NCI-H774 (cell line): ENCODE measurements at places on chromosomes 3 and 15.

DNA sequence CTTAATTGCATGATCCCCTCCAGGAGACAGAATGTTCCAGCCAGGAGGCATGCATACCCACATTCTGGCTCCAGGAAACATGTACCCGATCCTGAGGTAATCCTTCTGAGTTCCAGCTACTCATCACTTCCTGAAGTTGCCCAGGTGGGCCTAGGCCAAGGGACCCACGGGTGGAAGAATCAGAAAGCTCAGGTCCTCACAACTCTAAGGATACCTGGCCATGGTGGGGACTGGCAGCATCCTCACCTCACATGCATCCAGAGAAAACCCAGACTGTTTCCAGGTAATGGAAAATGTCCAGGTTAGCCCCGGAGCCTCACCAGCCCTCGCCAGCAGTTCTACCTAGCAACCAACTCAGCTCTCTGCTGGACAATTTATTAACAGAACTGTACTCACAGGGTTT is 78.2 kb downstream of the DAPK2 start:
- DNase-seq = no peak

DNA sequence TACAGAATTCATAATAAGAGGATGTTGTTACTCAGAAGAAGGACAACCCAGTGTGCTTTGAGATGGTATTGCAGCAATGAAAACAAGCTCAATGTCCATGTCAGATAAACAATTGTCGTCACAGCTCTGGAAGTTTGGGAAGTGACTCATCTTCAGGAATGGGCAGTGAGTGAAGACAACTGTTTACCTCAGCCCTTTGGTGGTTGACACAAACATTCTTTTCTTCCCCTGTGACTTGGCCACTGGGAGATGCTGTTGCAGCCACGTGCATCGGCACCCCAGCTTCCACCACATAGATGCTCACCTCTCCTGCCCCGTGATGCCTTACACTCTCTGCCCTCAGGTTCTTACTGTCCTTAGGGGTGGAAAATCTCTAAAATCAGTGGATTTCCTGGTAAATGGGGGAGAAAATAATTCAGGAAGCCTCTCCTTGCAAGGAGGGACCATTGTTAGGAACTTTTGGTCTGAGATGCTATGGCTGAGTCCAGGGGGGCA is 114.1 kb upstream of the GALNT15 start:
- no peak for DNase-seq

GRCh38 chr3:31752305-31753049 is 219.8 kb downstream of the STT3B start:
- DNase-seq = no peak

DNA sequence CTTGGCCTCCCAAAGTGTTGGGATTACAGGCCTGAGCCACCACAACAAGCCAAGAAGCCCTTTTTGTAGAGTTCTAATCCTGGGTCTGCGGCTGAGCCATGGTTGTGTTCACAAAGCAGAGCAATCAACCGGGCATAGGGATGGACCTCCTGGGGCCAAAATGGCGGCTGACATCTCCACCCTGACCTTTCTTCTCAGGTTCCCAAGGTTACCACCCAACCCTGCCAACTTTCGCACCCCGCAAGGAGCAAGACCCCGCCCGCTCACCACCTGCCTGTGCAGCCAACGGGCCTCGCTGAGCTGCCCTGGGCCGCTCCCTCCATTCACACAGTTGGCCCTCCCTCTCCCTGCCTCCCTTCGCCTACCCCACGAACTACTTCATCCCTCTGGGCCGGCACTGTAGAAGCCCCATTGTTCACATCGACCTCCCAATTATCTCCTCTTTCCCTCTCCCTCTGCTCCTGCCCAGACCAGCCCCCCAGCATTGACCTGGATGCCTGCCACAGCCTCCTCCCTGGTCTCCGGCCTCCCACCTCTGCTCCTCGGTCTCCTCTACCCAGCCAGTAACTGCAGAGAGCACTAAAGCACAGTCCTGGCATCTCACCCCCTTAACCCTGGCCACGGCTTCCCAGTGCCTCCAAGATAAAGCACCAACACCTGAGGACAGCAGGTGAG is 62.0 kb upstream of the TFRC start:
- no peak for DNase-seq

- no peak for DNase-seq
Measured at GRCh38 chr3:65144791-65145351, 457.1 kb upstream of the ADAMTS9 start.

DNA sequence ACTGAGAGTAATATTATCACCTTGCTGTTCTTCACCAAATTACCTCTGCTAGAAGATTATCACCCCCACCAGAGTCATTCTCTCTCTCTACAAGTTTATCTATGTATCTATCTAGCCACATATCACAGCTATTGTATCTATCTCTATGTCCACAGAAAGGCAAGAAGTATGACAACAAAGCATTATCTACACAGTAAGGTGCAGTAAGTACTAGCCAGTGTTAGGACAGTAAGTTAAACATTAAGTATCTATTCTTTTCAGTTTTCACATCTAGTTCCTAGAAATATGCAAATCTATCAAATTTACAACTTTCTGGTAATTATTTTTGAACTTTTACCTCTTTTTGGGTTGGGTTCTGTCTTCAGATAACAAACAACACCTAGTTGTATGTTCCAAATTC is 26.5 kb upstream of the XXYLT1 start:
- DNase-seq = no peak

- no peak for DNase-seq
Measured at GRCh38 chr15:40105517-40106202, 3.0 kb downstream of the BMF start.

DNA sequence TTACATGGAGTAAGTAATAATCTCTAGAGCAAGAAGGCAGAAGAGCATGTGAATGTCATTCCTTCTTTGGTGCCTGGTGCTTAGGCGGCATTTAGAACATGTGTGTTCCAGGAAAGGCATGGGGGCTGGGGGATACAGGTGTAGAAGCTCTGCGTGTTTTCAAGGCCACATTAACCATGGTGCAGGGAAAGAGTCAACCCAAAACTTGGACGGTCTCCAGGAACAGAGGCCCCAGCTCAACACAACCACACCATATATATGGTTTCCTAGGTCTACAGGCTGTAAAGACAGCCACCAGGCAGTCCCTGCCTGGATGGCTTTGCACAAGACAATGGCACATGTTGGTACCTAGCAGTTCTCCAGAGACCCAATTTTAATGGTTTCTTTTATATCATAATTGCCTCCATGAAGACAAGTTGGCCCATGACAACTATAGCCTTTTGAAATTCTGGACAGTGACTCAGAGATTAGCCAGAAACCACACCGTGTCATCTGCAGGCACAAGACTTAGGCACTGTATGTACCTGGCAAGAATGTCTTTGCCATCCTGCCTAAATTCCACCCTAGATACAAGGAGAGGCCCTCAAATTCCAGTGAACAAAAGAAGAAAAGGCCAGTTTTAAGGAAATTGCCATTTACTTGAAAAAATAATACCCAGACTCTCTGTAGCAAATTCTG is 25.0 kb upstream of the DGKG start:
- DNase-seq = no peak

- DNase-seq = no peak
Measured at GRCh38 chr3:30611613-30612436, 5.4 kb downstream of the TGFBR2 start.

DNA sequence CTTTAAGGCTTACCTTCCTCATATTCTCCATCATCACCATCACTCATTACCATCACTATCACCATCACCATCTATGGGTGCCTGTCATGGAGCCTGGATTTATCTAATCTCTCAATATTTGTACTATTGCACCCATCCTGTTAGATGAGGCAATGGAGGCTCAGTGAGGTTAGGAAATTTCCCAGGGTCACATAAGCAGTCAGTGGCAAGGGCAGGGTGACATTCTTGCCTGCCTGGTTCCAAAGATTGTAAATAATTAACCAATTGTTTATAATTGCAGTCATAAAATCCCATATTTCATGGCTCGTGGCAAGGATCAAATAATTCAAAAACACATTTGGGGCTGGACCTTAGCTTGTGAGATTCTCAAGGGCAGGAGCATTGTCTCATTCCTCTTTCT is 55.2 kb downstream of the MGLL start:
- DNase-seq = no peak

- no peak for DNase-seq
Measured at GRCh38 chr3:189593581-189593980, 37.6 kb upstream of the TP63 start.

- no peak for DNase-seq
Measured at GRCh38 chr3:183698756-183699155, 1.2 kb downstream of the YEATS2 start.

DNA sequence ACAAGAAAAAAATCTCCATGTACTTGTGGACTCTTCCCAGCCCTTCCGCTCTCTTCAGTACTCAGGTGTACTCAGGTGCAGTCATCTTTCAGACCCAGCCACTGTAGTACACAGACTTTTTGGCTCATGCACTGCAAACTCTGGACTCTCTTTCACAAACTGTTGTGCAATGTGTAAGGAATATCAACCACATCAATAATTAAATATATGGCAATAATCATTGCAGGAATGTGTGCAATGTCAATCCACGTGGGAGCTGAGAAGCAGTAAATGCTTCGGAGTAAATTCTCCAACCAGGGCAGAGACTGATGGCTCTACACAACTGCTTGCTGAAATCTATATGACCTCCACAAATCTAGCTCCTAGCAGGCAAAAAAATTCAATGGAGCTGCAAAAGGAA is 287.3 kb upstream of the COL8A1 start:
- no peak for DNase-seq

DNA sequence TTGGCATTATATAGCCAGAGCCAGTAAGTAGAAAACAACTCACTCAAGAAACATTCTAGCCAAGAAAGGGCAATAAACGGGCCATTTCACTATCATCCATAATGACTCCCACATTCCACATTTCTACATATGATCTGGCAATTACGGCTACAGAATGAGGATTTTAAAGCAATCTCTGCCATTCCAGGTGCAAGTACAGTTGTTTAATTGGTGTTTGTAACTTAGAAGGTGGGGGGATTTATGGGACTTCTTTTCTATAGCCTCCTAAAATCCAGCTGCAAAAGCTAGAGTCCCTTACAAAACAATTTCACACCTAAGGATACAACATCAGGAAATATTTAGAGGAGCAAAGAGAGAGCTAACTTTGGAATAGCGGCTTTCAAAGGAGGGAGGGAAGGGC is 295.4 kb upstream of the RORA start:
- no peak for DNase-seq

DNA sequence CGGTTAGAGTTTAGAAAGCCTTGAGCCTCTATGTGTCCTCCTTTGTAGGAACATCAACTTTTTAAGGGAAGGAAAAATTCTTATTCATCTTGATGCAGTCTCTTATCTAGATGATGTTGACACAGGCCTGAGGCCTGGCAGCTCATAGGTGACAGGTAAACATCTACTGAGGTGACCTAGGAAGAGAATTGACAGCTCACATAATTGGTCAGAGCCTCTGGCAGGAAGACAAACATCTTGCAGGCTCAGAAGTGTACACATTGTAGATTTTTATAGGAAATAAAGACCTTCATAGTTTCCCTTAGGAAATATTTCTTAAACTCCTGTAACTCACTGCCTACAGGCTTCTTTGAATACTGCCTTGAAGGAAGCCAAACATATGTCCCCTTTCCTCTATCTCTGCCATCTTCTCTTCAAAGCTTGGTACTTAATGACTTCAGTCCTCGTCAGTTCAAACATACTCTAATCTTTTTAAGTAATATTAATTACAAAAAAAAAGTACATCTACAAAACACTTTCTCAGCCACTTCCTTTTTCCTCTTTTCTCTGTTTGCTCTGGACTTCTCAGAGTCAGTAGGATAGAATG is 341.3 kb downstream of the TBL1XR1 start:
- no peak for DNase-seq

DNA sequence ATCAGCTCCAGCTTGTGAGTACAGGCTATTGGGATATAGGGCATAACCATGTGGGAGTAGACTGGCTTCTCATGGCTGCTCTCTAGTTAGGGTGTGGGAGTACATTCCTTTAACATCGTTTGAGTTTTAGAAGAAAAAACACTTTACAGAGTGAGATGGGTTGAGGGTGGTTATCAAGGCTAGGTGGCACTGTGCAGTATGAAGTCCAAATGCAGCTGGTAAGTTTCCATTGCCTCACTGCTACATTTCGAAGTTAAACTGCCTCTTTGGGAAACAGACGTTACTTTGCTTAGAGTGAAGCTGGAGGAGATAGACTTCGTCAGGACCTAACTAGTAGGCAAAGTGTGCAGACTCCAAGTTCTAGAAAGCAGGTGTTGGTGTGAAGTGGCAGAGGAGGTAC is 192.4 kb downstream of the SQOR start:
- no peak for DNase-seq

- DNase-seq = no peak
Measured at GRCh38 chr3:83233715-83234114, 1472.3 kb upstream of the GBE1 start.

GRCh38 chr3:52455283-52456168 is at the start of gene NISCH:
TSS of gene NISCH (plus strand) at chr3:52455604. CDS start at chr3:52455642, 38 bp downstream.
- peak; percentile 68 for DNase-seq

GRCh38 chr3:118987477-118987876 is 47.2 kb downstream of the IGSF11 start:
- no peak for DNase-seq

DNA sequence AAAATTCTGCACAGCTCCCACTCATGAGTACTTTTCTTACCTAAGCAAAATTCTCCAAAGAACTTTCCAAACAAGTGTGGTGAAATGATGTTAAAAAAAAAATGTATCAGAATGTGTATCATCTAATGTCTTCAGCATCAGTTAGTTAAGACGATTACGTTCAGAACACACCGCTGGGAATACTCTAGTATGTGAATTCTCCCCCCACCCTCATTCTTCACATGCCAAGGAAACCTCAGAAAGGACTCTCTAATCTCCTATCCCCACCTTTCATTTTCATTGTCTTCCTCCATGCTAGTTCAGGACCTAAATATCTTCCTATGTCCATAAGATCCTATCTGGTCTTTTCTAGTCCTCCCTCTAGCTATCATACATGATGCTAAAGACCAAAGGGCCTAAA is 457.4 kb downstream of the SHQ1 start:
- no peak for DNase-seq

- no peak for DNase-seq
Measured at GRCh38 chr3:188937389-188937788, 234.4 kb upstream of the TPRG1 start.
